ENCODE measurements at places on chromosomes 5 and 9.

GRCh38 chr9:131677444-131678180 lies 62.3 kb downstream of the RAPGEF1 start:
- DNase-seq: no peak

GRCh38 chr5:135952683-135953082 lies 2.1 kb downstream of the LECT2 start:
- no peak for DNase-seq

DNA sequence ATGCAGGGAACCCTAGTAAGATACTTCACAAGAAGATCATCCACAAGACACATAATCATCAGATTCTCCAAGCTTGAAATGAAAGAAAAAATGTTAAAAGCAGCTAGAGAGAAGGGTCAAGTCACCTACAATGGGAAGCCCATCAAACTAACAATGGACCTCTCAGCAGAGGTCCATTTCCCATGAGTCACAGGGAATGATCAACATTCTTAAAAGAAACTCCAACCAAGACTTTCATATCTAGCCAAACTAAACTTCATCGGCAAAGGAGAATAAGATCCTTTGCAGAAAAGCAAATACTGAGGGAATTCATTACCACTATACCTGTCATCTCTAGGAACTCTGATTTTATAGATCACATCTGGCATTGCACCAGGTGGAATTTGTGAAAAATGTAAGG lies 52.9 kb upstream of the SPATA31E1 start:
- no peak for DNase-seq

GRCh38 chr9:116325924-116326323 lies 172.3 kb downstream of the PAPPA start:
- DNase-seq: no peak

- DNase-seq: no peak
These were observed 41.0 kb upstream of the SEMA4D start for GRCh38 chr9:89538871-89539270.

- no peak for DNase-seq
These were observed 158.6 kb downstream of the BAAT start for GRCh38 chr9:101226161-101226560.

- DNase-seq: no peak
These were observed 59.7 kb upstream of the ANKRD33B start for GRCh38 chr5:10503997-10504793.

GRCh38 chr5:34968258-34968657 lies 38.9 kb downstream of the DNAJC21 start:
- no peak for DNase-seq

- no peak for DNase-seq
These were observed 16.4 kb downstream of the JADE2 start for GRCh38 chr5:134541736-134542376.

DNA sequence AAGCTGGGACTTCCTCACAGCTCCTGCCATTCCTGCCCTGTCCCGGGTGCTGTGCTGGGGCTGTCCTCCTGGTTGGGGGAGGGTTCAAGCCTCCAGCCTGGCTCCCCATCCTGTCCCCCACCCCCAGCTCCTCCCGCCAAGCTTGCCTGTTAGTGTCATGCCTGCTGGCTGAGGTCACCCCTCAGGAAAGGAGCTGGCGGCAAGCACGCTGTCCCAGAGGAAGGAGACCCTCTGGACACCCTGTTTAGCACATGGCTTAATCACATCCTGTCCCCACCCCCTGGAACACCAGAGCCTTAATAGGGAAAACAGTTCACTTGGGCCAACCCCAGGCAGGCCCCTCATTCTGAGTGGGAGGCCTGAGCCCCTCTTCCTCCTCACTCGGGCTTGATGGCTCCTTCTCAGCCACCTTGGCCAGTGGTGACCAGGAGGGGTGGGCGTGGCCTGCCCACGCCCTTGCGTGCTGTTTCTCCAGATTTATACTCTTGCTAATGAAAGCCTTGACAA lies 9.2 kb upstream of the PHYHD1 start:
- DNase-seq: no peak

- DNase-seq: no peak
These were observed 91.5 kb downstream of the SPRY4 start for GRCh38 chr5:142233083-142234032.

Data from activated naive CD4-positive, alpha-beta T cell treated with Interleukin-2 at 50 U/mL for 16 hours (primary cell).